Stimulated activated CD4-positive, alpha-beta T cell treated with anti-CD3 and anti-CD28 coated beads, Interleukin-4, amount 100 ng/mL, for 1 hour (primary cell): ENCODE measurements at places on chromosomes 1 and 21.

DNA sequence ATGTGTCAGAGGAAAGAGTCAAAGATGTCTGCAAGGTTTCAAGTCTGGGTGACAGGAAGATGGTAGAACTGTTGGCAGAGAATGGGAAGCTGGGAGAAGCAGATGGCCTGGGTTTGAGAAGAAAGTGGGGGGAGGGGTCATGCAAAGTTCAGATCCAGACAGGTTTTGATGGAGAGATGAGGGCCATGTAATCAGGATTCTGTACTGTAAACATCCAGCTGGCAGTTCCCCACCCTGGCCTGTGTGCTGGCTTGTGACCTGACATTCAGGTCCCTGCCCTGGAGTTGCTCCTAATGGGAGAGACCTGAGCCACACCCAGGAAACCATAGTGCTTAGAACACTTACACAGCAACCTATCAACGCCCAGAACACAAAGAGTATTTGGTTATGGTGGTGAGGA is 15.6 kb upstream of the ETV3 start:
- no peak for DNase-seq

GRCh38 chr1:20058531-20058930 is 11.5 kb upstream of the PLA2G5 start:
- peak; percentile 26 for DNase-seq

DNA sequence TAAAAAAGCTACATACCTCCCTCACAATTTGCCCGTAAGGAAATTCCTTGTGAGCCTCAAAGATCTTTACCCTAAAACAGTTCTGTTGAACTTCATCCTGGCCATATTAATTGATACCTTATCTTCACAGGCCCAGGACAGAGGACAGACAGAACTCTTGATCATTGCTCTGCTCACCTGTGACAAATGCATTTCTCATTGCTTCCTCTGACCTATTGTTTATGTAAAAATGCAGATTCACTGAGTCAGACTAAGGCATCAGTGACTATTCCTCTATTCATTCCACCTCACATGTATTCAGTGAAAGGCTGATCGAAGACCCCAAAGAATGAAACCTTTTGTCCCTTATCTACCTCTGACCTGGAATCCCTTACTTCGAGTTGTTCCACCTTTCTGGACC is 61.0 kb downstream of the BACH1 start:
- no peak for DNase-seq

GRCh38 chr1:233627823-233628222 is 13.9 kb downstream of the KCNK1 start:
- no peak for DNase-seq

DNA sequence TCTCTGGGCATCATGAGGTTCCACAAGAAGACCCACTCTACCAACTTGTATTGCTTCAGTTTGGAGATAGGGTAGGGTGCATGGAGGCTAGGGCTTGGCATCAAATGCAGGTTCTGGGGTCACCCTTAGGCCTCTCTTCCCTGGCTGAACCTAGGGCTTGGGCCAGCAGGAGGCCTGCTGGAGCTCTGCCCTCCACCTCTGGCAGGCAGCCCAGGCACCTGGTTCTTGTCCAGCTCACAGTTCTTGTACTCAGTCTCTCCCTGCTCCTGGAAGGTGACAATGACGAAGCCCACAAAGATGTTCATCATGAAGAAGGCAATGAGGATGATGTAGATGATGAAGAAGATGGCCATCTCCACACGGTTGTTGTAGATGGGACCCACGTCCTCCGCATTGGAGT is 37.5 kb upstream of the KIF21B start:
- DNase-seq: no peak

- DNase-seq: no peak
Observed at GRCh38 chr1:64000021-64000420, 203.4 kb upstream of the UBE2U start.

GRCh38 chr1:77459881-77460280 is 178.1 kb downstream of the AK5 start:
- no peak for DNase-seq

- DNase-seq: no peak
Observed at GRCh38 chr1:1357871-1358432, 403 bp downstream of the MXRA8 start.

- no peak for DNase-seq
Observed at GRCh38 chr1:174197547-174197946, 38.2 kb downstream of the RABGAP1L start.

GRCh38 chr21:45080639-45081414 is 6.4 kb downstream of the ADARB1 start:
- DNase-seq: no peak

DNA sequence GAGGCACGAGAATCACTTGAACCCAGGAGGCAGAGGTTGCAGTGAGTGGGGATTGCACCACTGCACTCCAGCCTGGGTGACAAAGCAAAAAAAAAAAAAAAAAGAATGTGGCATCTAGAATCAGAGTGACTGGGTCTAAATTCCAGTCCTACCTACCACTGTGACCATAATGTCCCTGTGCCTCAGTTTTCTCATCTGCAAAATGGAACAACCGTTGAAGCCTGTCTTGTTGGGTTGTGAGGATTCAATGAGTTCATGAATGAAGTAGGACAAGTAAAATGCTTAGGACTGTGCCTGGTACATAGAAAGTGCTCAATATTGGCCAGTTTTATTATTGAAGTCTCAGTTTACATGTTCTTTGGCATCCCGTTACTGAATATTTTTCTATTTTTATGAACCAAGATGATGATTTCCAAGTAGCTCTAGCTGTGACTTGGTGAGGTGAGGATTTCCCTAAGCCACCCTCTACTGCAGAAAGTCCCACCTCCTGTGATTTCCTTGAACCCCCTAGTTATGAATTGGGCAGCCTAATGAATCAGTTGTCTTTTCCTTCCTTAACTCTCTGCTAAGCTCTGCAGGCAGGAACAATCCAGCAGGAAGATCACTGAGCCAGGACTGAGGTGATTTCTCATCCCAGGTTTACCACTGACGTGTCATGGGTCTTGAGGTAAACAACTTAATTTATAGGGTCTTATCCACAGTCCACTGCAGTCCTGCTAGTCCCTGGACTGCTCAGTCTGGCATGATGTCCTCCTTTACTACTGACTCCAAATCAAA is 18.9 kb upstream of the MEAF6 start:
- no peak for DNase-seq

DNA sequence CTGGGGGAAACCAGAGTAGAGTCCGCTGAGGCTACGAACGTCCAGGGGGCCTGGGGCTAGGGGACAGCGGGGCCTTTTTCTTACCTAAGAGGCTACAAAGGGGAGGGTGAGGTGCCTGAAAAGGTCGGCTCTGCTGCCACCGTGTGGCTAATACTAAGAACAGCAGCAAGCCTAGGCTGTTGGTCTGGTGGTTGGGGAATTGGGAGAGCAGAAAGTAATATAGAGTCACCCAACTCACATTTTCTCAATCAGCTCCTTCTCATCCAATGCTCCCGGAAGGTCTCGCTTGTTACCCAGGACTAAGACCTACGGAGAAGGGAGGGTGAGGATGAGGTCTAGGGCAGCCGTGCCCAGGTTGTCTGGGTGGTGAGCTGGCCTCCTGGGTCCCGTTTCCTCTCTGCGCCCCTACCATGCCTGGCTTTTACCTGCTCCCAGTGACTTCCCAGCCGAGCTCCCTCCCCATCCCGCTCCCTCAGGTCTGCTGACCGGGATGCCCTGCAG is 9.3 kb downstream of the ARL8A start:
- DNase-seq: peak; percentile 42

- DNase-seq: no peak
Observed at GRCh38 chr1:57782357-57782756, 358.5 kb upstream of the DAB1 start.

DNA sequence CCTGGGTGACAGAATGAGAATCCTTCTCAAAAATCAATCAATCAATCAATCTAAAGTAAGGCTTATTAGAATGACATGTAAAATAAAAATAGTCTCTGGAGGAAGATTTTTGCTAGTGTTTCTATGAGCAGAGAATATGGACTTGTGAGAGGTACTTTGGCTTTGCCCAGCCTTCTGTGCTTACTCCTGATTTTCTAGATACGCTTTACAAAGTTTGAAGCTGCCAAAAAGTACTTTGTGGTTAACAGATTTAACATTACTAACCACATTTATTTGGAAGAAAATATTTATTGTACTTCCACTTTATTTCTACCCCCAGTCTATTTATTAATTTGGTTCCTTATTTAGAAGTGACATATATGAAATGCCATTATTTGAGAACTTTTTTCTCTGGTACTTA is 41.0 kb downstream of the CEP350 start:
- DNase-seq: no peak

GRCh38 chr1:64163970-64164369 is 39.5 kb upstream of the UBE2U start:
- DNase-seq: no peak

DNA sequence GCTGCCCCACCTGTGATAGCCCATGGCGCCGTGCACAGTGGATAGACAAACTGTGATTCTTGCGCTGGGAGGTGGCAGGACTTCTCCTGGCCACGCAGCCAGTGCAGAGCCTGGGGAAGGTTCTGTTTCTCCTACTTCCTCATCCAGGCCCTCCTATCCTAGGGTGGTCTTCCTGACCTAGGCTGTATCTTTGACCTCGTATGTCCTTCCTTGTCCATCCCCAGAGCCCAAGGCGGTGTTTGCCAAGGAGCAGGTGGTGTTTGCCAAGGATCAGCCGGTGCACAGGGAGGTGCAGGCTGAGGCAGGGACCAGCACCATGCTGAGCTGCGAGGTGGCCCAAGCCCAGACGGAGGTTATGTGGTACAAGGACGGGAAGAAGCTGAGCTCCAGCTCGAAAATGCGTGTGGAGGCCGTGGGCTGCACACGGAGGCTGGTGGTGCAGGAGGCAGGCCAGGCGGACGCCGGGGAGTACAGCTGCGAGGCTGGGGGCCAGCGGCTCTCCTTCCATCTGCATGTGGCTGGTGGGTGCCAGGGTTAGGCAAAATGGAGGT is 63.9 kb downstream of the OBSCN start:
- no peak for DNase-seq

DNA sequence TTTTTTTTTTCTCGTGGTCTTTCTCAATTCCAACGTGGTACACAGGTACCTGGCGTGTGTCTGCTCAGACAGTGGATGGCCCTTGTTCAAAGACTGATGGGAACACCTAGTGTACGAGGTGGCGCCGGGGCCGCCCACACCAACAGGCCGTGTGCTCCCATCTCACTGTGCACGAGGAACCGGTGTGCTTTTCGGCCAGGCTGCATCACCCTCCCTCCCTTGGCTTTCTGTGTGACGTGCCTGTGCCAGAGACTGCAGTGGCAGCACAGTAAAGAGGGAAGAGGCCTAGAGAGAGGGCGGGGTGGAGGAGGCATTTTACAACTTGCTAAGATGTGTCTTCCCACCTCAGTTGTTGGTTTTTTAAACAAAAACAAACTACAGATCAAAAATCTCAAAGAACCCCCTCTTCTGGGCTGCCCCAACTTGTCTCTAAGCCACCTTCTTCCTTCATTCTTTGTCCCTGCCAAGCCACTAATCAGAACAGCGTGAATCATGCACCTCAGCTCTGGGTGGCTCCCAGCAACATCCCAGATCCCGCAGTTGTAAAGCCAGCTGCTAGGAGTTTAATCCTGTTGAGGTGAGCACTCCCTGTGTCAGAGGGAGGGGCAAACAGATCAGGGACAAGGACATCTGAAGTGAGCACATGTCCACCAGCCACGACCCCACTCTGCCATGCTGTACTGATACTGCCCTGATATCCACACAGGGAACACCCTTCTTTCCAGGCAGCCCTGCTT is 20.7 kb downstream of the IRF2BP2 start:
- no peak for DNase-seq

DNA sequence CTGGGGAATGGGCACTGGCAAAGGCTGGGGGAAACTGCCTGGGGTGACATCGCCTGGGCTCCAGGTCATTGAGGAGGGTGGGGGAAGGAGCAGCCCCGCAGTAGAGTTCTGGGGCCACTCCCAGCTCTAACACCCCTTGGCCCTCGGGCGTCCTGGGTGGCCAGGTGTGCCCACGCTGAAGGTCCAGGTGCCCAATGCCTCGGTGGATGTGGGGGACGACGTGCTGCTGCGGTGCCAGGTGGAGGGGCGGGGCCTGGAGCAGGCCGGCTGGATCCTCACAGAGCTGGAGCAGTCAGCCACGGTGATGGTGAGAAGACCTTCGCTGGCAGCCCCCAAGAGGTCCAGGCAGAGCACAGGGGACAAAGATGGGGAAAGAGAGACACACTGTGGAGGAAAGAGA is 7.7 kb downstream of the NTRK1 start:
- DNase-seq: no peak

DNA sequence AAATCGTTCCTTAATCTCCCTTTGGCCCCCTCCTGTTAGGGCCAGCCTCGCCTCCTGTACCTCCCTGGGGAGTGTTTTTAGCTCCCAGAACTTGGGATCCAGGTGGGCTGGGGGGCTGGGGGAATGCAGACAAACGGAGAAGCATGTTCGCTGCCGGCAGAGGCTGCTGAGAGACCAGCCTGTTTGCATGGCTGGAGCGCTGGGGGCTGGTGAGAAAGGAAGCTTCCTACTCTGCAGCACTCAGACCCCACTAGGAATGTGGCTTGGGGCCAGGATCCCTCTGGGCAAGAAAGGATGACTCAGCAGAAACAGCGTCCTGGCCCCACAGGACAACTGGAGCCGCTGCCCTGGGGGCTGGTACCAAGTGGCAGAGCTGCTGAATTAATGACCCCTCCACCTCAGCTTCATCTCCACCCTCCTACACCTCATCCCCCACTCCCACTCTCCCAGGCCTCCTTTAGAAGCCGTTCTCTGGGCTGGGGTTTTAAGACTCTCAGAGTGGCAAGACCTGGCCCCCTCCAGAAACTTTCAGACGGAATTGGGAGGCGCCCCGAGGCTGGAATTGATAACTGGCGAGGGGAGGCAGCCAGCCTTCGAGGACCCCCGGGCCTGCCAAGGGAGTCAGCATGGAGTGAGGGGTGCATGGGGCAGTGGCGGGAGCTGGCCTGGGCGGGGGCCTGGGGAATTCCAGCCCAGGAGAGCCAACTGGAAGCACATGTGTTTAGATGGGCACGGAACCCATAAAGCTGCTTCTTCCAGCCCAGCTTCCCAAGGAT is 28.5 kb upstream of the EPS8L3 start:
- DNase-seq: no peak

- DNase-seq: no peak
Observed at GRCh38 chr1:157114183-157115121, 14.8 kb upstream of the ETV3L start.

DNA sequence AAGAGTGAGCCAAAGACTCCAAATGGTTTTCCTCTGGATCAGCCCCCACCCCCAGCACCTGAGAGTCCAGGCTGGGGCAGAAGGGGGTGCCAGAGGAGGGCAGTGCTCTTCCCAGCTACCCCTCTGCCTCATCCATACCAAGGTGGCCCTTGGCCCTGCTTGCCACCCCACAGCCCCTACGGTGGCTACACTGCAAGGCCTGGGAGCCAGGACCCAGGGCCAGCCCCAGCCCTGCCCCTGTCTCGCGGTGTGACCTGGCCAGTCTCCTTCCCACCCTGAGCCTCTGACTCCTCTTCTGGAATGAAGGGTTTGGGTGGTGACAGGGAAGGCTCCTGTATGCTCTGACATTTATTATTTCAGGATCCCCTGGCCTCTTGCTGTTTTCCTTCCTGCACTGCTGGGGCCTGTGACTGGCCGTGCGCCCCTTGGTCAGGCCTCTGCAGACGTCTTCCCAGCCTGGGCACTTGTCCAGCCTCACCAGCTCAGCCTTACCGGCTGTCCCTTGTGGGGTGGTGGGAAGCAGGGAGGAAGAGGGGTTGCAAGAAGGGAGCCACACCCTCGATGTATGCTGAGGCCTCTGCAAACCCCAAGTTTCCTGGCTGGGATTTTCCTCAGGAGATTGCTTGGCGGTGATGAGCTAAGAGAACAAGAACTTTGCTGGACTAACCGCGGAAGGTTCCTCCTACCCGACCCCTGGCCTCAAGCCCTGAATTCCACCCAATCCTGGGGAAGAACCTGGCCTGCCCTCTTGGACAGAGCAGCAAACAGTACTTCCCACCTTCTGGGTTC is 13.5 kb downstream of the ASAP3 start:
- no peak for DNase-seq

GRCh38 chr1:160623862-160624261 is 23.0 kb downstream of the SLAMF1 start:
- DNase-seq: no peak
